T-helper 17 cell (primary cell): ENCODE measurements at places on chromosomes 13 and 19. TPM values are rescaled to one million over a fixed set of nuclear protein-coding genes. Genes with fewer than 3 reads are reported as not detected.

Gene CDC16
- total RNA-seq, result 69.3 TPM

DNA sequence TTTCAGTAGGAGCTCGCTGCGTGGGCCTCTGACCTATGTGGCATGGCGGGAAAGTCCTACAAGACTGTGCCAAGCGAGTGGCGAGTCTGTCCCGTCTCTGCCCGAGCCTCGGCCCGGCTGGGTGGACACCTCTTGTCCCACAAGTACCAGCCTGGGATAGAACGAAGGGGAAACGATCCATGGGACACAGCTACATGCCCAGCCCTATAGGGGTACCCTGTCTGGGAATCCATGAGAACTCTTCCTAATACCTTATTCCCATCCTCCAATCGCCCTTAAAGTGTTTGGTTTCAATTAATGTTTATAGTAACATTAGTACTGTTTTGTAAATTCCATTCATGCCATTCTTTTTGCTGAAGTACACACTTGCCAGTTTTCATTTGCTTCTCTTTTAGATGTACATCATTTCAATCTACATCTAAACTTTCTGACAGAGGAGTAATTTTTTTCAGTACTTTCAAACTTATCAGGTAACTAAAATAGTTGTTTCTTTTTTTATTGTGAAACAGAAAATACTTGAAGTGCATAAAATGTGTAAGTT is 667 bp upstream of the ZNF790 start:
- H3K27ac ChIP-seq, result no peak overlapping the region
- no peak overlapping the region for H3K4me3 ChIP-seq
- H3K36me3 ChIP-seq, result peaks cover 3% of the 10 kb centered on the region
- no peaks in the 10 kb centered on the region for H3K27me3 ChIP-seq

GRCh38 chr13:73535341-73535740 is 476.5 kb downstream of the KLF5 start:
- H3K4me1 ChIP-seq, result no peaks in the 10 kb centered on the region
- no peak for DNase-seq
- H3K36me3 ChIP-seq, result no peaks in the 10 kb centered on the region

DNA sequence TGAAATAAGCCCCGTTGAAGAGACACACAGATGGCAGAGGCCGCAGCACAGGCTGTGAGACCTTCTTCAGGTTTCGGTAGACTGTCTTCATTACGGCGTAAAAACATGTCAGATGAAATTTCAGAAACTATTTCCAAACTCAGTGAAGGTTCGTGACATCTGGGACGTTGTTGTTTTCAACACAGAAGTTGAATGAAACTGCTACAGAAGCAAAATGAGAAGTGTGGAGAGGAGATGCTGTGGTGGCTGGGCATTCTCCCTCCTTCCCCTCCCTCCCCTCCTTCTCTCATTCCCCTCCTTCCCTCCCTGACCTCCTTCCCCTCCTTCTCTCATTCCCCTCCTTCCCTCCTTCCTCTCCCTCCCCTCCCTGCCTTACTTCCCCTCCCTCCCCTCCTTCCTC is 113.6 kb downstream of the ATP11A start:
- H3K4me3 ChIP-seq, result no peak overlapping the region
- DNase-seq, result no peak
- H3K4me1 ChIP-seq, result no peaks in the 10 kb centered on the region
- H3K36me3 ChIP-seq, result no peaks in the 10 kb centered on the region

DNA sequence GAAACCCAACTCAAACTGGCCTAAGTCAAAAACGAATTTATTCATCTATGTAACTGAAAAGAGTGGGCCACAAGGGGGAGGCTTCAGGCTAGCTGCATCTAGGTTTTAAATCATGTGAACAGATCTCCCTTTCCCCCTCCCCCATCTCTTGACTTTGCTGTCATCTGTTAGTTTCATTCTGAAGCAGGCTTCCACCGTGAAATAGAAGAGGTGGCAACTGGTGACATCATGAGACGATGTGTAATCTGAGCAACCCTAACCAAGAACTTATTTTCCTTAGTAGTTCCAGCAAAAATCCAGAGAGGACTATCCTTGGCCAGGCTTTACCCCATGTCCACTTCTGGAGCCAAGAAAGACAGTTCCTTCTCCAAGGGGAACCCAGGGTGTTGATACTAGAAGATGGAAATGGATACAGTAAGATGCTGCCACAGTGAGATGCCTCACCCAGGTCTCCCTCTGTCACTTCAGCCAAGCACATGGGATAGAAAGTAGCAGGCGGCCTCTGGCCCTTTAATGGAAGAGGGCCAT is 9.4 kb downstream of the SAMD4B start:
- H3K27ac ChIP-seq, result peak overlapping the region; percentile 72
- H3K27me3 ChIP-seq, result no peaks in the 10 kb centered on the region
- DNase-seq, result no peak
- peaks cover 27% of the 10 kb centered on the region for H3K4me1 ChIP-seq

GRCh38 chr19:953445-954271 is 27.8 kb downstream of the ARID3A start:
- no peak for DNase-seq
- no peak overlapping the region for H3K27ac ChIP-seq
- H3K27me3 ChIP-seq, result no peaks in the 10 kb centered on the region
- H3K36me3 ChIP-seq, result no peaks in the 10 kb centered on the region
